Amygdala (tissue), 56 donors: ENCODE measurements at places on chromosomes 3 and 15.

GRCh38 chr15:39504808-39505207 is 76.1 kb upstream of the THBS1 start:
- no peak for DNase-seq

DNA sequence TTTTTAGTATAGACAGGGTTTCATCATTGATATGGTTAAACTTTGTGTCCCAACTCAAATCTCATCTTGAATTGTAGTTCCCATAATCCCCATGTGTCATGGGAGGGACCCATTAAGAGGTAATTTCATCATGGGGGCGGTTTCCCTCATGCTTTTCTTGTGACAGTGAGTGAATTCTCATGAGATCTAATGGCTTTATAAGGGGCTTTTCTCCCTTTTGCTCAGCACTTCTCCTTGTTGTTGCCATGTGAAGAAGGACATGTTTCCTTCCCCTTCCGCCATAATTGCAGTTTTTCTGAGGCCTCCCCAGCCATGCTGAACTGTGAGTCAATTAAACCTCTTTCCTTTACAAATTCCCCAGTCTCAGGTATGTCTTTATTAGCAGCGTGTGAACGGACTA is 20.2 kb upstream of the ZNF710 start:
- no peak for DNase-seq

GRCh38 chr3:52197842-52198625 is at the start of gene ALAS1:
Gene ALAS1 (plus strand): TSS chr3:52198160. CDS start chr3:52199242, 1,082 bp downstream.
- DNase-seq: peak; percentile 93

- no peak for DNase-seq
Observed at GRCh38 chr3:5004319-5005152, 25.3 kb downstream of the BHLHE40 start.

DNA sequence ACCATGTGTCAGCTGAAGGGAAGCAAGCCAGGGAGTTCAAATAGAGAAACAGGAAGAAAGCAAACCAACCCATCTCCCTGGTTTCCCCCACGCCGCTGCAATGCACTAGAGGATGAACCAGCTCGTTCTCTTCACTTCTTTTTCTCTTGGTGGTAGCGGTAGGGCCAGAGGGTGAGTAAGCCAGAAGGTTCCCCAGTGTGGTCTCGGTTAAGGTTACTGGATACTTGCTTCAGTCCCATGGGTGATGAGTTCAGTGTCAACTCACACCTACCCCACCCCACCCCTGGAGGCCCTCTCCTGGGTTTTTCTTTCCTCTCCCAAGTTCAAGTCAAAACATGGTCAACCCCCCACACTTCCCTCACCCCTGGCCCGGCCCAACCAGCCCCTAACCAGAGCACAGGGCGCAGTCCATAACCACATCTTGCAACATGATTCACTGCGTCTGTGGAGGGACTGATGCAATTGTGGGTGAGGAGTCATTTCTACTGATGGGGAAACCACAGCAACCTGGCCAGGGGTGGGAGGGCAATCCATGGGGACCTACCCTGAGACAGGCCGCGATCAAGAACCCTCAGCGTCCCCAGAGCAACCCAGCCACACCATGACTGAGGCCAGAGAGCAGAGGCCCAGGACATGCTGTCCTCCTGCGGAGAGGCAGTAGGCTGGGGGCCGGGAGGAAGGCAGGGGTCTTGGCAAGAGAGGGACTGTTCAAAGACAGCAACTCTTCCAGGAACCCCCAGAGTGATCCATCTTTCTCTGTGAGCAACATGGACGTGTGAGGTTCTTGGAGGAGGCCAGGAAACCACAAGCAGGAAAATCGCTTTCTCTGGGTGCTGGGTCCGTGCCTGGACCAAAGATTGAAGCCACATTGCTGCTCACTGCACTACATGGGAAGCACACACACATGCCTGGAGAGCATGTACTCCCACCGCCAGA is 276.6 kb downstream of the UACA start:
- DNase-seq: no peak

GRCh38 chr3:119570229-119570628 is 9.1 kb upstream of the ADPRH start:
- no peak for DNase-seq

GRCh38 chr3:191353022-191353777 is 22.9 kb upstream of the UTS2B start:
- no peak for DNase-seq

- no peak for DNase-seq
Observed at GRCh38 chr3:123481722-123482457, 33.0 kb upstream of the ADCY5 start.

DNA sequence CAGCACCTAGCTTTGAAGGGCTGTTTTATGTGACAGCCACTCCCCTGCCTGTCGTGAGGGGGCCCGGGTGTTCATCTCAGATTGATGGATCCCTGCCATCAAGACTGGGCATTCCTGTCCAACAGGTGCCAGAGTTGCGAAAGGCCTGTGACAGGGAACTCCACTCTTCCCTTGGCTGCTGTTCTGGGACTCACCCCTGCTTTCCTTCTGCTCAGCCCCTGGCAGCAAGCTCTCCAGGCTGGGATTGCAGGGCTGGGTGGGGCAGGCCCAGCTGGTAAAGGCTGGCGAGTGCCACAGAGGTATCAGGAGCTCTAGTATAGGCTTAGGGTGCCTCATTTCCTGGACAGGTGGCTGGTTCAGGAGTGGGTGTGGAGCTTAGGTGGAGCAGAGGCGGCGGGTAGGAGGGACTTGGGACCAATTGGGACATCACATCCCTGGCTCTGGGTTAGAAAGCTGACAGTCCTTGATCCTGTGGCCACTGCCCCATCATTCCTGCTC is at the start of gene PLA2G4B:
Gene PLA2G4B (plus strand): TSS at position 448 of the 498 bp plus-strand sequence. CDS start 67 bp downstream, outside the sequence.
- DNase-seq: no peak
